ENCODE measurements at places on chromosomes 3 and 15.

- peak; percentile 7 for DNase-seq
Observed at GRCh38 chr3:155079746-155080487, at the start of gene MME. TSS of gene MME (plus strand) at chr3:155080319. CDS start at chr3:155084168, 3,849 bp downstream.

DNA sequence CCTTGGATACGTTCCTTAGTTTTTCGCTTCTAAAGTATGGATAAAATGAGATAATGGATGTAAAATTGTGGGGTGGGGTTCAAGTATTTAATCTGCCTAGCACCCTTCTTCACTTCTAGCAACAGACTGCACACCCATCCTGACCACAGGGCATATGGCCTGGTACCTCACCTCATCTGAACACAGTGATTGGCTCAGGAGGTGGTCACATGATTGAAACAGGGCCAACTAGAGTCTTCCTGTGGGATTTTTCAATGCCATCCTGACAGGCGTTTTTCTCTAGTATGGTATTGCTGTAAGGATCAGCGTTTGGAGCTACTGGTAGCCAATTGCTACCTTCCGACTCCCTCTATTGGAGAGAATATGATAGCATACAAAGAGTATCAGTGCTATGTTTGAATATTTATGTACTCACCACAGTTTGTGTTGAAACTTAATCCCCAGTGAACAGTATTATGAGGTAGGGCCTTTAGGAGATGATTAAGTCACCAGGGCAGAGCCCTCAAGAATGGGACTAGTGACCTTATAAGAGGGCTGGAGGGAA is 172.2 kb downstream of the PPM1L start:
- no peak for DNase-seq

GRCh38 chr3:139586420-139587017 is 47.0 kb upstream of the RBP1 start:
- no peak for DNase-seq

DNA sequence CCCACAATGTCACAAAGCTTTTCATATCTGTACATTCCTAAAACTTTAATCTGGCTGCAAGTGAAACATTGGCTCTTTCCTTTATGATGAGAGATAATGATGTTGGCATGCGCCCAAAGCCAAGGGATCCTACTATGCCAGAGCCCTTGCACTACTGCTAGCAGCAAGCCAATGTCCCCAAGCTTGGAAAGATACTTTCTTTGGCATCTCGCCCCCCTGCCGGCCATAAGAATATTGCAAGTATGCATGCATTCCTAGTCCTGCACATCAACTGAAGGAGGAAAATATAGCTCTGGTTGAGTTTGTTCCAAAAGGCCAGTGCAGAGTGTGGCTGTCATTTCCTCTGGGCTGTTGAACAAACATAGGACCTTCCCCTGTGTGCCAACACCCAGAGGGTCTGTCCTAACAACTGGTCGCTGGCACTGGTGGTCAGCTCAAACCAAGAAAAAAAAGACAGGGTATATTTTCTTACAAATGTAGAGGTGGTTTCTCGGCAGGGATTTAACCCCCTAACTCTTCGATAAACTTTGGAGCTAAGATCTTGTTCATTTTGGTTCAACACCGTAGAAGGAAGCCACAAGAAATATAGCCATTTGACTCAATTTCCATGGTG is 120.9 kb upstream of the ZBED2 start:
- no peak for DNase-seq

DNA sequence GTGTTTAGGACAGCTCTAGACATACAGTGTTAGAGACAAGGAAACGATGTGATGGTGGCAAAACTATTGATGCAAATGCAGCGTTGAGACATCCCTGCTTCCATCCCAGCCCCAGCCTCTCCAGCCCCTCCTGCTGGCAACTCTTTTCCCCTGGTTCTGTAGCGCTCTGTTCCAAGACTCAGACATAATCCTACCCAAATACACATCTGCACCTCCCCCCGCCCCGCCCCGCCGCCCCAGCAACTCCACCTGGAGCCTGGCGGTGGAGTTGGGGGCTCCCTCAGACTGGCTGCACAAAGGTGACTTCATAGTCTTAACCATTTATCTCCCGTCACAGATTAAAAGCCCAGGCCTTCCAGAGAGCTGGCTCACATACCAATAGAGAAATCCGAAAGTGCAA is 7.2 kb upstream of the SEC22A start:
- DNase-seq, result no peak

- peak; percentile 99 for DNase-seq
Observed at GRCh38 chr3:117589454-117589853, 879.9 kb downstream of the TUSC7 start.

- DNase-seq, result no peak
Observed at GRCh38 chr15:94306700-94307650, 75.6 kb downstream of the MCTP2 start.

GRCh38 chr15:70098461-70099166 is 897 bp upstream of the TLE3 start:
- DNase-seq, result no peak

- DNase-seq, result no peak
Observed at GRCh38 chr3:158528076-158528674, 42.8 kb upstream of the MLF1 start.

GRCh38 chr15:82294061-82294690 is 31.6 kb downstream of the SAXO2 start:
- no peak for DNase-seq

GRCh38 chr3:129078510-129078909 is 17.9 kb downstream of the GP9 start:
- no peak for DNase-seq

DNA sequence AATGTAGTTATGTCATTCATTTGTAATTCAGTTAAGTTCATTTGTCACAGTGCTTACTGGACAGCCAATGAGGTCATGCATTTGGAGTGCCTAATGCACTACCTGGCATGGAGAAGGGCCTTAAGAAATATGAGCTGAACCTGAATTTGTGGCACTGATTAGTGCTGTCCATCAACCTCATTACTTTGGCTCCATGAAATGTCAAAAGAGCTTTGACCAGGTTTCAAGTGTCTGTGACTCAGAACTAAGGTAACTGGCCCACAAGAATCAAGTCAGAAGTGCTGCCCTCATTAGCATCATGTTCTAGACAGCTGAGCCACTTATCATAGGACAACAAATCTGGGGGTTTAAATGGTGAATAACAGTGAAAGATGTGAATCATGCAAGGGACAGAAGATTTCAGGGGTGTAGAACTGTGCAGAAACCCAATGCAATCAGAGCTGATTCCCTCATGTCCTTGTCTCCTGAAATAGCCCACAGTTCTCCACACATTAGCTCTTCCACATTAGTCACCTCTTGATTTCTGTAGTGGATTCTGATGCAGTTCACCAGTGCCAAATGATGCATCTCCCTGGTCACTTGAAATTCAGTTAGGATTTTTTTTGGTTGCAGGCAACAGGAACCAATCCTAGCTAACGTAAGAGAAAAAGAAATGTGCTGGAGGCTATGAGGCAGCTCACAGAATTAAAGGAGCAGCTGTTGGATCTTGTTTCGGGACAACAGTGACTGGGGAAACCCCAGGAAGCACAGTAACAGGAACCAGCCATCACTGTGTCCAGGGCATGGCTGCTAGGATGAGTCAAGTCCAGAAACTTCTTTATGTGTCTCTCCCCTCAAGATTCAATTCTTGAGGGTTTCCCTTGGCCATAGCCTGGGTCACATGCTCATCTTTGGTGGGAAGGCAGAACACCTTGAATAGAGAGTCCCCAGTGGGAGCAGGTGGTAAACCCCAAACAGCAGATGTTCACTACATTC is 38.7 kb downstream of the CHST2 start:
- DNase-seq, result no peak
